Kidney (tissue), 22 donors: ENCODE measurements at places on chromosomes 3 and 15.
A peak's percentile ranks its signal among the peaks of the same experiment; 100 is the strongest.

DNA sequence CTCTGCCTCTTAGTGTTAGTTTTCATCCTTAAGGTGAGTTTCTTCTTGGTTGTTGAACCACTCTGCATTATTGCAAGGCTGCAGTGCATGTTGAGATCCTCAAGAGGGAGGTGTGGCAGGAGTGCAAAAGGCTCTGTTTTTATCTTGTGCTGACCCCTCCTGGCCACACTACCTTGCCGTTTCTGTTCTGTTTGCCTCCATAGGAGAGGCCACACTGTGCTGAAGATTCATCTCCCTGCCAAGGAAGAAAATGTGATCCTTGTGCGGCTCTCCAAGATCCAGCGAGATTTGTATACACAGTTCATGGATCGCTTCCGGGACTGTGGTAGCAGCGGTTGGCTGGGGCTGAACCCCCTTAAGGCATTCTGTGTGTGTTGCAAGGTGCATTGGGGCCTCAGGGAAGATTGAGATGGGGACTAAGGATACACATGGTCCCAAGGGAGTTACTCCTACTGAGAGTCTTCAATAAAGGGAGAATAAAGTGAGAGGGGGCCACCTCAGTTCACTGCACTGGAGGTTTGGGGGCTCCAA is 33.0 kb upstream of the TEX264 start:
- DNase-seq = no peak
- H3K4me1 ChIP-seq = no peaks in the 10 kb centered on the region
- H3K4me3 ChIP-seq = no peak overlapping the region
- peaks cover 49% of the 10 kb centered on the region for H3K36me3 ChIP-seq
- H3K27ac ChIP-seq = no peak overlapping the region

- no peaks in the 10 kb centered on the region for H3K4me1 ChIP-seq
- H3K4me3 ChIP-seq = no peak overlapping the region
- H3K27me3 ChIP-seq = no peaks in the 10 kb centered on the region
Measured at GRCh38 chr15:57340682-57341259, 35.5 kb upstream of the CGNL1 start.

GRCh38 chr3:43287500-43287873 is 1.1 kb downstream of the SNRK start:
- peaks cover 4% of the 10 kb centered on the region for H3K4me1 ChIP-seq
- H3K4me3 ChIP-seq = peak overlapping the region; percentile 97
- no peaks in the 10 kb centered on the region for H3K27me3 ChIP-seq
- no peaks in the 10 kb centered on the region for H3K36me3 ChIP-seq
- no peak for DNase-seq
- H3K27ac ChIP-seq = peak overlapping the region; percentile 61

DNA sequence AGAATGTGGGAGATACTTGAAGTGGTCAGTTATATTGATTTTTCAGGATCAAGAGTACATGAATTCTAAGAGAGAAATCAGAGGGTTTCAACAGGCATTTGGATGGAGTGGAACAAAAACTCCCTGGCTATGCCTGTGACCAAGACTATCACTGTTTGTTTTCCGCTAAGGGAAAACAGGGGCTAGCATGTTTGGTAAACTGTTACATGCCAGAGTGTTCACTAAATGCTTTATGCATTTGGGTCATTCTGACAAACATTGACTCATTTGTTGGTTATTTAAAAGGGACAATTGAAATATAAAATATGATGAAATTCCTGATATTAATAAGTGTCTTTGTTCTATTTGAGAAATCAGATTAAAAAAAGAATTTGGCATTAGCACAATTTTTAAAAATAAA is 603.9 kb upstream of the KCNMB2 start:
- H3K36me3 ChIP-seq = no peaks in the 10 kb centered on the region
- no peak overlapping the region for H3K4me3 ChIP-seq
- H3K27me3 ChIP-seq = no peaks in the 10 kb centered on the region
- H3K4me1 ChIP-seq = no peaks in the 10 kb centered on the region
- no peak overlapping the region for H3K27ac ChIP-seq

- H3K4me3 ChIP-seq = peak overlapping the region; percentile 50
- DNase-seq = no peak
- H3K36me3 ChIP-seq = no peaks in the 10 kb centered on the region
- H3K27me3 ChIP-seq = no peaks in the 10 kb centered on the region
- no peaks in the 10 kb centered on the region for H3K4me1 ChIP-seq
- H3K27ac ChIP-seq = peak overlapping the region; percentile 16
Measured at GRCh38 chr3:69352305-69353087, 33.4 kb downstream of the FRMD4B start.

DNA sequence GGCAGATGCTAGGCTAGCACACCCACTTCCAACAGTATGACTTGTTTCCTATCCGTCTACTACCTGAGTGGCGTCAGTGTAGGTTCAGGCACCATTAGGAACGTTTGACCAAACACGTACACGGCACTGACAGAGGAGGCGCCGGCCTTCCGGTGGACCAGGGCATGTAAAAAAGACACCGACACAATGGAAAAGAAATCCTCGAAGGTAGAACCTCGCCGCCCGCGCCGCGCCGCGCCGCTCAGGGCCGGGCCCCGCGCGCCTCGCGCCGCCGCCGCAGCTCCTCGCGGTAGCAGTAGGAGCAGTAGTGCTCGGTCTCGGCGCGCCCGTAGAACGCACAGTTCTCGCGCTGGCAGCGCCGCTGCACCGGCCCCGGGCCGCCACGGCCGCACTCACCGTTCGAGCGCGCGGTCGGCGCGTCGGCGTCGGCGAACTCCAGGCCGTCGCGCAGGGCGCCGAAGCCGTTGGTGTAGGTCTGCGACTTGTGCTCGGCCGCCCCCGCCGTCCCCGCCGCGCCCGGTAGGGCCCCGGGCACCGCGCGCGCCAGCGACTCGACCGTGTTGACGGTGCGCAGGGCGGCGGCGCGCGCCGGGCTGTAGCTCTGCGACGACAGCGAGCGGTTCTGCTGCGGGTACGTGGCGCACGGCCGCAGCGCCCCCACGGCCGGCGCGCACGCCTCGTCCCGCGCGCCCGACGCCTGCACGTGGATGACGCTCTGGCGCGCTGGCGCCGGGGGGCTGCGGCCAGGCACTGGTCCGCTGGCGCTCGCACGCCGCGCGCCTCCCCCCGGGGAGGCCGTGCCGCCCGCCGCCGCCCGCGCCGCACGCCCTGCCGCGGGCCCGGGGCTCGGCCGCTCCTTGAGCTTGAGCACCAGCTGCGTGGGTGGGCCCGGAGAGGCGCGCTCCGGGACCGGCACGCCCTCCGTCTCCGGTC is 156.7 kb downstream of the KLF13 start:
- peaks cover 4% of the 10 kb centered on the region for H3K27me3 ChIP-seq
- no peak overlapping the region for H3K27ac ChIP-seq
- H3K4me1 ChIP-seq = peaks cover 1% of the 10 kb centered on the region
- no peak overlapping the region for H3K4me3 ChIP-seq

DNA sequence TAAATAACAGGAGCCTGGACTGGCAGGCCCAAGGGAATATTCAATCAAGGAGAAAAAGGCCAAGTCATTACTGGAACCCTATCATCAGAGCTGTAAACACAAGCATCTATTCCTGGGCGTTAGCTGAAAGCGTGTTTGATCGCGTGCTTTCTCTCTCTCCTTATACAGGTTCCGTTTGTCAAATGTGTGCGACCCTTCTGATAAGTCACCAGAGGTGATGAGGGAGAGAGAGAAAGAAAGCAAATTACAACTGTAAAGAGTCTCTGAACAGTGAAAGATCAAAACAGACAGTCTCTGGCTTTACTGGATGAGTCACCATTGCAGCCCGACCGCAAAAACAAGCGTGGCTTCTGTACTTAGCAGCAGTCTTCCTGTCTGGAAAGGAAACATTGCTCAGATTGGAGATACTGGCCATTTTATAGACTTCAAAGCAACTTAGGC is 39.5 kb upstream of the TPRG1 start:
- no peak overlapping the region for H3K4me3 ChIP-seq
- no peaks in the 10 kb centered on the region for H3K27me3 ChIP-seq
- H3K27ac ChIP-seq = no peak overlapping the region
- no peaks in the 10 kb centered on the region for H3K36me3 ChIP-seq
- DNase-seq = no peak
- H3K4me1 ChIP-seq = no peaks in the 10 kb centered on the region

- H3K27me3 ChIP-seq = no peaks in the 10 kb centered on the region
- peaks cover 31% of the 10 kb centered on the region for H3K4me1 ChIP-seq
- no peaks in the 10 kb centered on the region for H3K36me3 ChIP-seq
- DNase-seq = peak; percentile 39
Measured at GRCh38 chr15:85024509-85025336, 43.1 kb downstream of the PDE8A start.

DNA sequence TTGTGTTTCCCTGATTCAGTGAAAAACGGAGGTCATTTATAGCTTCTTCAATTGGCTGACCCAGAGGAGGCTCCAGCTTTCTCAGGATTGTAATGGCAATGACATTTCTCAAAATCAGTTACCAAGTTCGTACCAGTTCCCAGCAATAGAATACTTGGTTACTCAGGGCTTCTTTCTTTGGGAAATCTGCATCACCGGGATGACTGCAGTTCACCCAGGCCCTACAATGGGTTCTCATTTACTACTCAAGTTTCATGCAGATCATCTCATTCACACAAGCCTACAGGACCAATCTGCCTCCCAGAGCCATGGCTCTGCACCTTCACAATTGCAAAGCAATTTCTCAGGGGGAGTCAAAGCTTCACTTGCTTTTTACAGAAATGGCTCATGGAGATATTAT is 109.6 kb downstream of the FHIT start:
- H3K4me3 ChIP-seq = no peak overlapping the region
- H3K4me1 ChIP-seq = no peaks in the 10 kb centered on the region
- no peaks in the 10 kb centered on the region for H3K27me3 ChIP-seq
- H3K27ac ChIP-seq = no peak overlapping the region
- no peaks in the 10 kb centered on the region for H3K36me3 ChIP-seq

DNA sequence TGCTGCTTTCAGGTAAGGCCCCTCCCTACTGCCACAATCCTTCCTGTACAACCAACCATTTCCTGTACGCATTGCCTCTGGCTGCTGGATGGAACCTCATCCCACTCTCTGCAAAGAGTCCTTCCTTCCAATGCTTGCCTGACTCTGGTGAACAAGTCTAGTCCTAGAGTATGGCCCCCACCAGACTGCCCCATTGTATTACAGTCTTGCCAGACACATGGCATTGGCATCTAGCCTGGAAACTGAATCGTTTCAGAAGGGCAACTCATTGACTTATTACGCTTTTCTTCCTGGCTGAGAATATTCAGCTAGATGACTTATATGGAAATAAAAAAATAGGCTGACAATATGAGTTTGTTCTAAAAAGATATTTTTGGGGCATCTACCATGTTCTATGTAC is 170.3 kb downstream of the SUCLG2 start:
- no peaks in the 10 kb centered on the region for H3K4me1 ChIP-seq
- DNase-seq = no peak
- H3K36me3 ChIP-seq = no peaks in the 10 kb centered on the region

DNA sequence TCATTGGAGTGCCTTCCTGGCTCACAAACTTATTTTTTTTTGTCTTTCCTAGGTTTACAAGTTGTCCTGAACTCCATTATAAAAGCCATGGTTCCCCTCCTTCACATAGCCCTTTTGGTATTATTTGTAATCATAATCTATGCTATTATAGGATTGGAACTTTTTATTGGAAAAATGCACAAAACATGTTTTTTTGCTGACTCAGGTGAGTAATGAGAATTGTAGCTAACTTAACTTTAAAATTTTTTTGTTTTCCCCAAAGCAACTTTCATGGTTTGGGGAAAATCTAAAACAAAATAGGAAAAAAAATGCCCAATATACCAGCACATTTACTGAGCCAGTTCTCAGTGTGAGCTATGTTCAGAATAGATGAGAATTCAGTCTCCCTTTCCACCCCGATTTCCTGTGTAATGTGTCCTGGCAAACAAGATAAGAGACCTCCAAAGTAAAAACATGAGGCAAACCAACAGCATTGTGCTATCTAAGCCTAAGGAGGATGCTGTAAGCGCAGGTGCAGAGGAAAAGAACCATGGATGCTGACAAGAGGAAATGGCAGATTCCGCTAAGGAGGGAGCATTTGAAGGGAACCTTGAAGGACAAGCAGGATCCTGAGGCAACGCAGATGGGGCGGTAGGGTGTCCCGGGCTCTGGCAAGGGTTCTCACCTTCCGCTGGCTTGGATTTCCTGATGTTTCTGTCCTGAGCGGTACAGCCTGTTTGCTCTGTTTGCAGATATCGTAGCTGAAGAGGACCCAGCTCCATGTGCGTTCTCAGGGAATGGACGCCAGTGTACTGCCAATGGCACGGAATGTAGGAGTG is 171.4 kb downstream of the CACNA1D start:
- H3K36me3 ChIP-seq = no peaks in the 10 kb centered on the region
- no peak overlapping the region for H3K4me3 ChIP-seq
- no peaks in the 10 kb centered on the region for H3K27me3 ChIP-seq
- no peaks in the 10 kb centered on the region for H3K4me1 ChIP-seq
- no peak for DNase-seq
- H3K27ac ChIP-seq = no peak overlapping the region

DNA sequence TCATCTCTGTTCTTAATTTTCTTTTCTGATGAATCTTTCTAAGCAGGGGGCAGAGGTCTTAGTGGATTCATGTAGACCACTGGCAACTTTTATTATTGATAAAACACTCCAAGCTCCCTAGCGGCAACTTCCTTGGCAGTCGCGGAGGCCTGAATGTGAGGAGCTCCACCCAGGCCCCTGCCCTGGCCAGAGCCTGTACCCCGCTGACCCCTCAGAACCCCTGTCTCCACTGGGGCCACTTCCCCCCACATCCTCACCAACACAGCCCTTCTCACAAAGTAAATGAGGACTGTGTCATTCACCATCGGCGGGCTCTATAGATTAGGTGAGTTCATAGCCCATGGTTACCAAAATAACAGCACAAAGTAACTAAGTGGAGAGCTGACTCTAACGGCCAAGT is 111.6 kb downstream of the TPRA1 start:
- DNase-seq = no peak
- H3K4me1 ChIP-seq = no peaks in the 10 kb centered on the region
- no peak overlapping the region for H3K4me3 ChIP-seq
- no peak overlapping the region for H3K27ac ChIP-seq

DNA sequence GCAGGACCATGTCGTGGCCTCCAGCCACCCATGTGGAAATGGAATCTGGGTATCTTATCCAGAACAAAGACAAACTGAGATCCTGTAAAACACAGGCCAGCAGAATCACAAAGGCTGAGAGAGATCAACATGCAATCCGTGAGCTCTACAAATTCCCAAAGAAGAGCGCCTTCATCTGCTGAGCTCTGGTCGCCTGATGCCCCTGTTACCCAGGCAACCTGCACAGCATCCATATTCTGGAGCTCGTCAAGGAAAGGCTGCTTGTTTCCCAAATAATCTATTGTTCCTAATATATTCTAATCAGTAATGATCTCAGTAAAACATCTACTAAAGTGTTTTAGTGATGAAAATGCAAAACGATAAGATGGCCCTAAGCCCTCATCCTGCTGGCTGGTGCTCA is 133.6 kb downstream of the OCA2 start:
- no peaks in the 10 kb centered on the region for H3K36me3 ChIP-seq
- H3K27me3 ChIP-seq = no peaks in the 10 kb centered on the region
- no peak overlapping the region for H3K27ac ChIP-seq
- no peak overlapping the region for H3K4me3 ChIP-seq
- H3K4me1 ChIP-seq = no peaks in the 10 kb centered on the region

GRCh38 chr15:76529911-76530310 is 193.3 kb downstream of the ISL2 start:
- H3K4me3 ChIP-seq = no peak overlapping the region
- no peak overlapping the region for H3K27ac ChIP-seq
- no peak for DNase-seq
- H3K27me3 ChIP-seq = no peaks in the 10 kb centered on the region
- H3K4me1 ChIP-seq = no peaks in the 10 kb centered on the region

GRCh38 chr15:34808016-34808415 is 12.7 kb upstream of the ACTC1 start:
- H3K27me3 ChIP-seq = no peaks in the 10 kb centered on the region
- DNase-seq = no peak
- no peak overlapping the region for H3K27ac ChIP-seq
- no peaks in the 10 kb centered on the region for H3K36me3 ChIP-seq
- H3K4me1 ChIP-seq = no peaks in the 10 kb centered on the region
- no peak overlapping the region for H3K4me3 ChIP-seq
